Cardiac septum (tissue), 1 donor: ENCODE measurements at places on chromosomes 1 and 21. TPM values are rescaled to one million over a fixed set of nuclear protein-coding genes. Genes with fewer than 3 reads are reported as not detected.

DNA sequence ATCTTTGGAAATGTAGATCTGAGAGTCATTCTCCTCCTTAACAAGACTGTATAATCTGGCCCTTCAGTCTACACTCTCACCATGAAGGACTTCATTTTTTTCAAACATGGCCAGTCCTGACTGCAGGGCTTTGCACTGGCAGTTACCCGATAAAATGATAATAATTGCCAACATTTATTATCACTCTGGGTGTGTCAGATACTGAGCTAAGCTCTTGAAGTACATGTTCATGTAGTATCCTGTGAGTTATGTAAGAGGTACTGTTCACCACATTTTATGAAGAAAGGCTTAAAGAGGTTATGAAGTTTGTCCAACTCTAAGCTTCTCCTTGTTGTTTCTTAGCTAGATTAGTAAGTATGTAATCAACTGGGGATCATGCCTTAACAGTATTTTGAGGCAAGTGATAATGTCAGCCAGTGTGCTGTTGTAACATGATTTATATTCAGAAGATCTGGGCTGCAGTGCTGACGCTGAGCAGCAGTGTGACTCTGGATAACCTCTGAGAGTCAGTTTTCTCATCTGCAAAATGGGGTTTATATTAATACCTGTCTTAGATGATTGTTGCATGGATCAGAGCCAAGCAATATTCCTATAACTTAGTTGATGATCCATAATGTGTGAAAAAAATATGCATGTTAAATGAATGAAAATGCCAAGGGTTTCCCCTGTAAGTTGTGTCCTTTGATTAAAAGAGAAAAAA is 42.1 kb upstream of the LEPR start:
- no peak for DNase-seq

GRCh38 chr1:4137621-4138415 is 237.7 kb upstream of the C1orf174 start:
- DNase-seq: no peak

The BGLAP gene
- 0.78 TPM for total RNA-seq

DNA sequence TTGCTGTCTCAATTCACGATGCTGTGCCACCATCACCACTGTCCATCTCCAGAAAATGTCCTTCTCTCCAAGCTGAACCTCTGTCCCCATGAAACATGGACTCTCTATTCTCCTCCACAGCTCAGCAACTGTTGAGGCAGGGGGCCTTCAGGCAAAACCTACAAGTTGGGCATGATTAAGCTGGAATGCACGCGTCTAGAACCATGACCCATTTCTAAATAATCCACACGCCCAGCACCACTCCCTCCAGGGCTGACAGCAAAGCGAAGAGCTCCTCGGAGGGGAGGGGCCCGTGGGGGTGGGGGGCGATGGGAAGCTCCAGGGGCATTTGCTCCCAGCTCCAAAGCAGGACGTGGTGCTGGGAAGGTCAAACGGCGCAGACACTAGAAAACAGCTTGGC is 3.3 kb upstream of the HES5 start:
- DNase-seq: no peak

The COL11A1 gene
- 0.13 TPM for total RNA-seq
